ENCODE measurements at places on chromosomes 12 and 14.

- DNase-seq, result no peak
These were observed 129.7 kb downstream of the SYT1 start for GRCh38 chr12:78994168-78994791.

DNA sequence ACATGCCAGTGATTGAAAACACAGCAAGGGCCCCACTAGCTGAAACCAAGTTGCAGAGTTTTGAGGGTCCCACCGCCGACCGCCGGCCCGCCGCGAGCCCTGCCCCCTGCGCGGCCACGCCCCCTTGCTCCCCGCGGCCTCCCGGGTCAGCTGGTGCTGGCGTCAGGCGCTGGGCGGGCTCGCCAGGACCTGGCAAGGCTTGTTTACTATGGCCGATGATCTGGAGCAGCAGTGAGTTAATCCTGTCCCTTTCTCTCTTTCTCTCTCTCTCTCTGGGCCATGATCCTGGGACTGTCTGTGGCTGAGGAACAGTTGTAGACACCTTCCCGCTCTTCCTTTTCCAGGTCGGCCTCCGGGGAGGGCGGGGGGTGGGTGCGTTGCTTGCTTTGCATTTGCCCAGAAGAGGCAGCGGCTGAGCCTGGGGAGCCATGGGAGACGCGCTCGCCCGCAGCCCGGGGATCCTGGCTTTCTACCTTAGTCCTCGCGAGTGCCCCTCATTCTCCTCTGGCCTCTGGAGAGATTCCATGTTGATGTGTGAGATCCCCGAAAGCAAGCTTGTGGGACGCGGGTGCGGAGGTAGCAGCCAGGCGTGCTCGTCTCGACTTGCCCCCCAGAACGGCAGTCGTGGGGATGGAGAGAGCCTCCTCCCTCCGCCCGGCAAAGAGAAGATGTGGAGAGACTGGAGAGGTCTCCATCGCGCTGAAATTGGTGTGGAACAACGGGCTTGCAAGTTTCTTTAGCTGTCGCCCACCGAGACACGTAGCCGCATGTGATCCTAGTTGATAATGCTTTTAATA lies at the start of gene ABHD4:
Gene ABHD4, plus strand, starts transcription at position 202 of the 797 bp plus-strand sequence. Its CDS starts 7 bp downstream, at position 209.
- peak; percentile 58 for DNase-seq

DNA sequence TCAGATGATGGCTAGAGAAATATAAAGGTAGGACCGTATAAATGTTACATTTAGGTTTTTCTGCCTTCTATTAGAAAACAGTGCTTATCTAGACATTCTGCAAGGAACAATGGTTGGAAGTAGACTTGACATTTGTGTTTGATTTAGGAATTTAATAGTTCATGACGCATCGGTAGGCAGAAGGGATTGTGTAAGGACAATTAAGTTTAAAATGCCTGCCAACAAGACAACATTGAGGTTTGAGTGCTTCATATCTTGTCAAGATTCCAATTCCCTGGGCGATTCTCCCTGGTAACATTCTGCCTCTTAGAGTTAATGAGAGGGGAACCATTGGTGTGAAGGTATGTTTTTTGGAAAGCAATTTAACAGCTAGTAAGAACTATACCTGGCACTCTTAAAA lies 186.8 kb upstream of the RBM19 start:
- peak; percentile 31 for DNase-seq

GRCh38 chr14:59529189-59529588 lies 44.9 kb downstream of the JKAMP start:
- DNase-seq, result peak; percentile 9

GRCh38 chr14:96256407-96256806 lies 397 bp downstream of the BDKRB1 start:
- DNase-seq, result no peak

- no peak for DNase-seq
These were observed 39.4 kb upstream of the E2F7 start for GRCh38 chr12:77104792-77105191.
